ENCODE measurements at places on chromosomes 5 and 9. TPM values are rescaled to one million over a fixed set of nuclear protein-coding genes. Genes with fewer than 3 reads are reported as not detected.

- no peak for DNase-seq
These were observed 403.1 kb upstream of the ZNF608 start for GRCh38 chr5:125149527-125149926.

Gene PCDHB2
- total RNA-seq = 4.9 TPM

- no peak for DNase-seq
These were observed 163.3 kb upstream of the LHFPL2 start for GRCh38 chr5:78811866-78812265.

Gene RORB
- not detected for total RNA-seq

Gene TTC16
- total RNA-seq = not detected

All from GM23248 (cell line).